ENCODE measurements at places on chromosomes 7 and 10.
A peak's percentile ranks its signal among the peaks of the same experiment; 100 is the strongest.

GRCh38 chr10:54826994-54827560, 26.0 kb upstream of the PCDH15 start:
- DNase-seq, result no peak

DNA sequence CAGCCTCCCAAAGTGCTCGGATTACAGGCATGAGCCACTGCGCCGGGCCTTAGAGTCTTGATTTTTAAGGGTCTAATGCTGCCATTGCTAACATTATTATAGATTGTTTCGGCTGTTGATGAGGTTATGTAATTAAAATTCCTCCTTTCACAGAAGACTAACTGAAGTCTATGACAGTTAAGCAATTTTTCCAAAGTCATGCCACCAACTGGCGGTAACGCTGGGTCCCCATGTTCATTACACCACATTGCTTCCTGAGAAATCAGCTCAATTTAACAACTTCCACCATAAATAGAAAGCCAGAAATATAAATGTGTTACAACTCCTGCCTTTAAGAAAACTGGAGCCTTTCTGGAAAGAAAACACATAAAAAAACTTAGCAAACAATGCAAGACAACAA, 3.5 kb downstream of the ERLIN1 start:
- no peak for DNase-seq

- no peak for DNase-seq
Measured at GRCh38 chr10:125006921-125007426, 65.1 kb downstream of the ZRANB1 start.

DNA sequence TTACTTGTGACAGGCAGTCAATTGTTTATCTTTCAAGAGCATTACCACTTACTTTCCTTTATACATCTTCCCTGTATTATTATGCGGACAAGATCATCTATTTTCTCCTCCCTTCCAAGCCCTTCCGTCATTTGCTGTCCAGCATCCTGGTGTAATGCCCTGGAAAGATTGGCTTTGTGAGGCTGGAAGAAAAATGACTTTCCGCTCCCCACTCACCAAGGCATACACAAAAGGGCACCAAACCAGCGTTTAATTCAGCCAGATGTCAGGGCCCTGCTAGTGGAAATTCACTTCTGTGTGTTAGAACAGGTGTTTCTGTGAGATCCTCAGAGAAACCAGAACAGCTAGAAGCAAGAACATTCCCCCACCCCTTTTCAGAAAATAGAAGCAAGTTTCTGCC, 128.1 kb upstream of the NANOS1 start:
- no peak for DNase-seq

- no peak for DNase-seq
Measured at GRCh38 chr10:95480901-95481491, 80.2 kb downstream of the SORBS1 start.

GRCh38 chr10:71627956-71628355, 91.6 kb downstream of the C10orf105 start:
- no peak for DNase-seq

GRCh38 chr10:76045174-76045573, 613.8 kb downstream of the LRMDA start:
- no peak for DNase-seq

GRCh38 chr7:4661871-4662270, 20.2 kb upstream of the FOXK1 start:
- DNase-seq, result no peak

DNA sequence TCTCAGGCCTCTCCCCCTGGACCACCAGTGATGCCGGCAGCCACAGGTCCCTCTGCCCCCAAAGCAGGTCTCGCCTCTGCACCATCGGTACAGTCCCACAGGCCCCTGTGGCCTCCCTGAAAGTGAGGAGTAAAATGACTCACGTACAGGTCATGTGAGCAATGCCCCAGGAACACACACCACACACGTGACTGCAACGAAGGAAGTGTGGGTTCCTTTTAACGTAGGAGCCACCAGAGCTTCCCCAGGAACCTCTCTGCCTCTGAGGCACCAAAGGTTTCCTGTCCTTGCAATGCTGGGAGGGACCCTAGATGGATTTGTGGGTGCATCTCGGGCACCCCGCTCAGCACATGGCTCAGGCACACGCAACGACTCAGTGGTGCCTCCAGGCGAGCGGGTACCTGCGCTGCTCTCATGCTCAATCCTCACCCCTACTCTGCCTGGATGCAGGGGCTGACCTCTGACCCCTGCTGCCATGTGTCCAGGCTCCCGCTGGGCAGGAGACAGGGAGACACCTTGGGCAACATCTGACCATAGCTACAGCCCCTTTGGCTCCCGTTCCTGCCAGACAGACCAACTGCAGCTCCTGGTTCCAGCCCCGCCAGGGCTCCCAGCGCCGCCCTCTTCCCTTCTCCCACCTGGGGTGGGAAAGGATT, 120.7 kb downstream of the PRKAG2 start:
- DNase-seq, result peak; percentile 65

DNA sequence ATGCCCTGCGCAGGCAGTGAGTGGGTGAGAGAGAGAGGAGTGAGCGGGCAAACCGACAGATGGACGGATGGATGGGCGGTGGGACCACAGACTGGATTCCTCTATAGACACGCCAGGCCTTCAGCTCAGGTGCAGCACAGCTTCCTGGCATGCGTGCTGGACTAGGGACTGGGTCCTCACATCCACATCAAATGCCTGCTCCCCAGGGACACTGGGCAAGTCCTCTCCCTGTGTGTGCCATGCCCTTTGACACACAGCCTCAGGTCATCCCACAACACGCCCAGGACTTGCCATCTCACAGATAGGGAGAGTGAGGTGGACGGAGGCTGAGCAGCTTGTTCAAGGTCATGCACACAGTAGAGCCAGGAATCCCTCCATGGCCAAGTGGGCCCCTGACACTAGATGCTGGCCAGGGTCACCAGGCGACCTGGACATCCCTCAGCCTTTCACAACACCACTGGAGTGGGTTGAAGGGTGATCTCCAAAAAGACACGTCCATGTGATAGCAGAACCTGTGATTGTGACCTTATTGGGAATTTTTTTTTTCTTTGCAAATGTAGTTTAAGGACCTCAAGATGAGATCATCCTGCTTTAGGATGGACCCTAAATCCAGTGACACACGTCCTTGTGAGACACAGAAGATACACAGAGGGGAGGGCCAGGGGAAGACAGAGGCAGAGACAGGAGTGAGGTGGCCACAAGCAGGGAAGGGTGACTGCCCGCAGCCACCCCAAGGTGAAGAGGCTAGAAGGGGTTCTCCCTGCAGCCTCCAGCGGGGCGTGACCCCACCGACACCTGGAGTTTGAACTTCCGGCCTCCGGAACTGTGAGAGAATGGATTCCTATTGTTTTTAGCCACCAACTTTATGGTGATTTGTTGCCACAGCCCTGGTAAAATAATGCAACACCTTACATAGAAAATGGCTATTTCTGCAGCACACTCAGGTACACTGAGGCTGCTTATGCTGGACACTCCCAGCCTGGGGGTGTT, 155.0 kb upstream of the CHST15 start:
- no peak for DNase-seq

GRCh38 chr7:157503229-157503628, 166.4 kb downstream of the DNAJB6 start:
- no peak for DNase-seq
